Chondrocyte (in vitro differentiated cells): ENCODE measurements at places on chromosomes 5 and 9. TPM values are rescaled to one million over a fixed set of nuclear protein-coding genes. Genes with fewer than 3 reads are reported as not detected.

Gene SARDH
- 0.74 to 1.2 TPM in 2 of 3 replicates, not detected in the other for total RNA-seq

GRCh38 chr5:178464431-178465048, 125.7 kb downstream of the COL23A1 start:
- H3K4me3 ChIP-seq, result no peak overlapping the region
- DNase-seq, result no peak
- peaks cover 15% of the 10 kb centered on the region for H3K4me1 ChIP-seq
- no peak overlapping the region for H3K27ac ChIP-seq

Gene CD180
- total RNA-seq, result not detected in 3 replicates

DNA sequence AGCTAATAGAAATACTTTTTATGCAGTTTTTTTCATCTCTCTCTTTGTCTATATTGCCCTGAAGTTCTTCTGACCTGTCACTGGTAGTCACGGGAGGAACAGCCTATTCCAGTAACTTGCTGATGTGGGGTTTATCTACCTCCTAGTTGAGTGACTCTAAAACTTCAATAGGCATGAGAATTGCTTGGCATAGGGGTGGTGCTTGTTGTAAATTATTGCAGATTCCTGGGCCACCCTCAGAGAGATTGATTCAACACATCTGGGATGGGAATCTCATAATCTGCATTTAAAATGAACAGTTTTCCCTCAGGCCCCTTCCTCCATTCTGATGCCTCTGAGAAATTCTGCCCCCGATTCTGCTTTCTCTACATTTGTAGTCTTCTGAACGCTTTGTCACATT, 184.4 kb downstream of the ARHGEF28 start:
- H3K36me3 ChIP-seq, result no peaks in the 10 kb centered on the region
- H3K27me3 ChIP-seq, result no peaks in the 10 kb centered on the region
- no peak for DNase-seq
- H3K27ac ChIP-seq, result no peak overlapping the region
- H3K4me3 ChIP-seq, result no peak overlapping the region

DNA sequence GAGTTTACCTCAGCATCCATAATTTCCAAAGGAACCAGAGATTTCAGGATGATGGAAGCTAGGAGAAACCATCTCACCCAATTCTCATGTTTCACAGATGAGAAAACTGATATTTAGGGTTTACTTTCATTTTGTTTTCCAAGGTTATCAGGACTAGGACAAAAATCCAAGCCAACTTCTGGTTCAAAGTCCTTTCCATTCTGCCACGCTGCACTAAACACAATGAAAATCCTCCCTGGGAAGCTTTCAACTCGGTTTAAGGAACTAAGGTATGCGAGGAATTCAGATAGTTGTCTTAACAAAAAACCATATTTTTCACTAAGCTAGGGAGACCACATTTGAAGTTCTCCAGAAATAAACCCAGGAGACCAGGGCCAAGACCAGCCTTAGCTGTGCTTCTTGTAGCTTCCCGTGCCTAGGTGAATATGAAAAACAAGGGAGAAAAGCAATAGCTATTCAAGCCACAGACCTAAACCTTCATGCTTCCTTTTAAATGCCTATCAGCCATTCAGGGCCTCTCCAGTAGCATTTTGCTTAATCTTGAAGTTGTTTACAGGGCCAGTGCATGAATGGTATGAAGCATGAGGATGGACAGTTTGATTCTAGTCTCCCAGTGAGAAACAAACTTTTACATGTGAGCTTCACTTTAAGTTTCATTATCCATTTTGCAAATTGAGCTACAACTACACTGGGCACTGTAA, 167.9 kb downstream of the DENND1A start:
- H3K4me3 ChIP-seq, result no peak overlapping the region
- H3K36me3 ChIP-seq, result no peaks in the 10 kb centered on the region
- H3K4me1 ChIP-seq, result no peaks in the 10 kb centered on the region
- peak overlapping the region; percentile 4 for H3K27ac ChIP-seq

- peaks cover 7% of the 10 kb centered on the region for H3K36me3 ChIP-seq
- no peak for DNase-seq
- no peak overlapping the region for H3K27ac ChIP-seq
- H3K4me3 ChIP-seq, result no peak overlapping the region
- H3K27me3 ChIP-seq, result no peaks in the 10 kb centered on the region
- peaks cover 13% of the 10 kb centered on the region for H3K4me1 ChIP-seq
These were observed 26.5 kb downstream of the OXCT1 start for GRCh38 chr5:41843456-41844370.

- no peaks in the 10 kb centered on the region for H3K27me3 ChIP-seq
- H3K4me1 ChIP-seq, result peaks cover 15% of the 10 kb centered on the region
- no peak for DNase-seq
- H3K27ac ChIP-seq, result peak overlapping the region; percentile 93
- peak overlapping the region; percentile 86 for H3K4me3 ChIP-seq
- H3K36me3 ChIP-seq, result no peaks in the 10 kb centered on the region
These were observed 51.4 kb upstream of the TJP2 start for GRCh38 chr9:69122549-69123141.

DNA sequence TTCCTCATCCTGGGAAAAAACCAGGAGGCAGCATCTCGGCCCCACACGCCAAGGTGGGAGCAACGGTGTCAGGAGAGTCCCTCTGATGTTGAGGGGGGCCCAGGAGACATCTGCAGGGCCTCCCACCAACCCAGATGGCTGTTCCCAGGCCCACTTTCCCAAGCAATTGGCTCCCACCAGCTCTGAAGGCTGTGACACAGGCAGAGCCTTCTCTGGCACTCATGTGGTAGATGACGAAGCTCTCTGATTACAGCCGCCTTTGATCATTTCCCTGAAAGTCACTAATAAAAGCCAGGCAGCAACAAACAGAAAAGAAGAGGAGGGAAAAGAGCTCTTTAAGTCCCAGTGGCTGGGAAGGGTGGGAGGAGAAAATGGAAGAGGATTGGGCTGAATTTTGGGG, 226.5 kb downstream of the CDK5RAP2 start:
- DNase-seq, result no peak
- peaks cover 2% of the 10 kb centered on the region for H3K36me3 ChIP-seq
- no peak overlapping the region for H3K27ac ChIP-seq
- H3K27me3 ChIP-seq, result no peaks in the 10 kb centered on the region
- peaks cover 7% of the 10 kb centered on the region for H3K4me1 ChIP-seq
- no peak overlapping the region for H3K4me3 ChIP-seq

Gene PCDHB5
- total RNA-seq, result 6.6 to 11.4 TPM (median 10.2 TPM) in 3 replicates

DNA sequence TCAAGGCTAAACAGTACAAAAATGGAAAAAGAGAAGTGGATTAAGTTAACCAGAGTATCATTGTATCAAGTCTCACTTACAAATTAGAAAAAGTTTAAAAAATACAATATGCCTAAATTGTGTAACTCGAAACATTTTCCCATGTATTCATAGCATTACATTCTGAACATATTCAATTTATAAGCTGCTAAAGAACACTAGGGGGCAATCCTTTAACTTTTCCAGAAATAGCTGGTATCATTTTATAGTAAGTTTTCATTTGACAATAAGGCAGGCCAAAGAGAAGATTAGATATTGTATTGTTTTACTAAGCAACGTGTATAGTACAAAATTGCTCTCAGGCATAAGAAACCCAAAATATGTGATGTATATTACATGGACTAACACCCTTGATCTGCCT, 234.6 kb downstream of the ADGRV1 start:
- H3K27ac ChIP-seq, result no peak overlapping the region
- no peaks in the 10 kb centered on the region for H3K27me3 ChIP-seq
- no peaks in the 10 kb centered on the region for H3K4me1 ChIP-seq
- no peak for DNase-seq
- H3K36me3 ChIP-seq, result peaks cover 1% of the 10 kb centered on the region

- no peaks in the 10 kb centered on the region for H3K36me3 ChIP-seq
- H3K27ac ChIP-seq, result no peak overlapping the region
- no peaks in the 10 kb centered on the region for H3K4me1 ChIP-seq
- H3K27me3 ChIP-seq, result peaks cover 20% of the 10 kb centered on the region
- no peak for DNase-seq
These were observed 177.5 kb upstream of the PPP2R2B start for GRCh38 chr5:147055850-147056566.

GRCh38 chr9:105070176-105070575, 142.2 kb upstream of the ABCA1 start:
- no peaks in the 10 kb centered on the region for H3K36me3 ChIP-seq
- no peak for DNase-seq
- no peak overlapping the region for H3K27ac ChIP-seq
- H3K4me3 ChIP-seq, result no peak overlapping the region
- no peaks in the 10 kb centered on the region for H3K27me3 ChIP-seq

GRCh38 chr5:68265822-68266395, 50.4 kb downstream of the PIK3R1 start:
- no peaks in the 10 kb centered on the region for H3K27me3 ChIP-seq
- H3K27ac ChIP-seq, result peak overlapping the region; percentile 89
- peaks cover 1% of the 10 kb centered on the region for H3K36me3 ChIP-seq
- DNase-seq, result no peak
- H3K4me1 ChIP-seq, result peaks cover 86% of the 10 kb centered on the region

GRCh38 chr9:134408389-134408788, 82.1 kb downstream of the RXRA start:
- H3K27ac ChIP-seq, result peak overlapping the region; percentile 92
- no peak for DNase-seq
- peak overlapping the region; percentile 36 for H3K4me3 ChIP-seq
- H3K4me1 ChIP-seq, result peaks cover 76% of the 10 kb centered on the region
- H3K36me3 ChIP-seq, result no peaks in the 10 kb centered on the region

- DNase-seq, result no peak
- H3K36me3 ChIP-seq, result peaks cover 27% of the 10 kb centered on the region
- H3K4me3 ChIP-seq, result no peak overlapping the region
- peaks cover 30% of the 10 kb centered on the region for H3K4me1 ChIP-seq
- no peak overlapping the region for H3K27ac ChIP-seq
- no peaks in the 10 kb centered on the region for H3K27me3 ChIP-seq
These were observed 32.7 kb downstream of the SMC5 start for GRCh38 chr9:70291446-70291845.

Gene CETN3
- total RNA-seq, result 13.6 to 20.3 TPM (median 13.9 TPM) in 3 replicates

Gene SLC34A3
- total RNA-seq, result not detected in 3 replicates

GRCh38 chr9:114153761-114154599, 1.4 kb upstream of the COL27A1 start:
- H3K27me3 ChIP-seq, result peaks cover 5% of the 10 kb centered on the region
- no peak for DNase-seq
- H3K27ac ChIP-seq, result no peak overlapping the region
- H3K4me3 ChIP-seq, result peak overlapping the region; percentile 74

Gene SPINK7
- total RNA-seq, result not detected in 3 replicates

Gene HAVCR1
- 0.15 TPM in 1 of 3 replicates, not detected in the others for total RNA-seq

- H3K27ac ChIP-seq, result no peak overlapping the region
- no peak for DNase-seq
- H3K27me3 ChIP-seq, result peaks cover 52% of the 10 kb centered on the region
- H3K4me3 ChIP-seq, result no peak overlapping the region
- H3K4me1 ChIP-seq, result no peaks in the 10 kb centered on the region
These were observed 92.8 kb upstream of the PITX1 start for GRCh38 chr5:135126688-135127438.

DNA sequence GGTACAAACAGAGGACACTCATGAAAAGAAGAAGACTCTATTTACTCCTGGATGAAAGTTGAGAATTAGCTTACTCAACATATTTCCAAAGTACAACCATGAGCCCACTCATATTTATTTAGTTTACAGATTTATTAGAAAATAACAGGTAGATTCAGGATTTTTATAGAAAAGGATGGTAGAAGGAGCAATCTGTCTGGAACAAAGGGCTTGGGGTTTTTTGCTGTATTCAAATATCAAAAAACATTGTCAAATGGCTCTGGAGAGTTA, 7.0 kb upstream of the ERAP2 start:
- no peak for DNase-seq
- no peaks in the 10 kb centered on the region for H3K36me3 ChIP-seq
- H3K27ac ChIP-seq, result no peak overlapping the region
- no peak overlapping the region for H3K4me3 ChIP-seq
- H3K27me3 ChIP-seq, result no peaks in the 10 kb centered on the region
- H3K4me1 ChIP-seq, result no peaks in the 10 kb centered on the region

GRCh38 chr9:98977246-98977714, 33.6 kb downstream of the COL15A1 start:
- H3K36me3 ChIP-seq, result no peaks in the 10 kb centered on the region
- H3K27me3 ChIP-seq, result peaks cover 40% of the 10 kb centered on the region
- H3K27ac ChIP-seq, result no peak overlapping the region

Gene FBP1
- not detected in 3 replicates for total RNA-seq

DNA sequence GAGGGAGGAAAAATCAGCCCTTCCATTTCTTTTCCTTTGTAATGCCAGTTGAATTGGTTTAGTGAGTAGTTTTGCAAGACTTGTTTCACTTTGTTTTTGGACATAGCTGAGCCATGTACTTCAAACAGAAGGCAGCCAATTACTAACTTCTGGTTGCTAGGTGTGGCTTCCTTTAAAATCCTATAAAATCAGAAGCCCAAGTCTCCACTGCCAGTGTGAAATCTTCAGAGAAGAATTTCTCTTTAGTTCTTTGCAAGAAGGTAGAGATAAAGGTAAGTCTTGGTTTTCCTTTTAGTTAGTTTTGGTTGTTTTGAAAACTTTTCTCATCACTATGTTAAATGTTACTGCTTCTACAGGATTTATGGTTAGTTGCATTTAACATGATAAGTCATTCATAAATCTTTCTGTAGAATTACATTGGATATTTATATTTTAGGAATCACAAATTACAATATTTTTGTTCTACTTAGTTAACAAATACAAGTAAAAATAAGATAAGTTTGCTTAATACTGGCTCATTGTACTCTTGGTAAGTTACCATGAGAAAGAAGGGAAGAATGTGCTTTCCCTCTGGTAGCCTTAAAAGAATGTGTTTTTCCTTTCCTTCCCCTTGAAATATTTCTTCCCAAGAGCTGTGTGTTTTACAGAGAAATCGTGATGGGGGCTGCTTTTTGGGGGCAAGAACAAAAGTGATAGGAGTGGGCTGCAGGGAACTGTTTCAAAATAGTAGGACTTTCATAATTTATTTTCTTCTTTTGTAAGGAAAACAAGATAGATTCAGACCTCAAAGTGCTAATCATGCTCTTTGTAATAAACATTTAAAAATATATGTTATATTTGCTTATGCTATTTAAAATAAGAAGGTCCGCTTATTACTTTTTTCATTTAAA, at the start of gene ANXA1:
Gene ANXA1, plus strand, starts transcription at position 213 of the 890 bp plus-strand sequence. CDS start 6,671 bp downstream, outside the sequence.
- H3K4me1 ChIP-seq, result peaks cover 74% of the 10 kb centered on the region
- H3K27ac ChIP-seq, result peak within 1 kb of the TSS; percentile 93
- no peak for DNase-seq
- peak within 1 kb of the TSS; percentile 78 for H3K4me3 ChIP-seq

DNA sequence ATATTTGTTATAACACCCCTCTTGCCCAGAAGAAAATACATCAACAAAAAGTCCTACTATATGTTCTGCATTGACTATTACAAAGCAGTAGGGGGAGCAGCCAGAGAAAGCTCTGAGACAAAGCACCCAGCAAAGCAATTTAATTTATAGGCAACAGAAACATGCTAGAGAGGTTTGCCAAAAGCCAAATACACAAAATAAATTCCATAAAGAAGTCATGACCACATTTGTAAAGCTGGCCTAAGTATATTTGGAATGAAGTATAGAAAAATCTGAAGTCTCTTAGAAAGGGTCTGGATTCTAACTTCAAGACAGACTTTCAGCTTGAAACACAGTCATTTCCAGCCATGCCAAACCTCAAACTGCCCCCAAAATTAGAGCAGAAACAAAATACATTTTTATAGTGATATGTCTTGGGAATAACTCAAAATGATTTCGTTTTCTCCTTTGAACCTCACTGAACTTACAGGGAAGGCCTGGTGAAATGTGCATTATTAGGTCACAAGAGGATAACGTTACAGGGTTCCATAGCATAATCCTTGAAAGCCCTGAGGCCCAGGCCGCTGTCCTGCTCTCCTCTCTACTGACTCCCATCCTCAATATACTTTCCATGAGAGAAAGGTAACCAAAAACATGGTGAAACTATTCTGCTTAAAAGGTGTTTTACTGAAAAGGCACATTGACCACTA, 451.8 kb downstream of the RAB3C start:
- no peak overlapping the region for H3K4me3 ChIP-seq
- peak overlapping the region; percentile 32 for H3K27ac ChIP-seq
- peaks cover 51% of the 10 kb centered on the region for H3K4me1 ChIP-seq
- peaks cover 5% of the 10 kb centered on the region for H3K36me3 ChIP-seq
- DNase-seq, result no peak
